Astrocyte (in vitro differentiated cells and primary cell): ENCODE measurements at places on chromosomes 4 and X.

GRCh38 chr4:100246697-100247096 lies 56.4 kb upstream of the DDIT4L start:
- DNase-seq, result no peak

GRCh38 chr4:10157478-10158332 lies 41.1 kb upstream of the WDR1 start:
- DNase-seq, result peak; percentile 52

GRCh38 chrX:11558972-11559371 lies 106.7 kb downstream of the ARHGAP6 start:
- DNase-seq, result no peak

- DNase-seq, result no peak
Observed at GRCh38 chr4:91099666-91100065, 972.5 kb downstream of the CCSER1 start.

- no peak for DNase-seq
Observed at GRCh38 chr4:55947254-55947882, 1.4 kb upstream of the CEP135 start.

- no peak for DNase-seq
Observed at GRCh38 chr4:18297684-18298083, 276.1 kb upstream of the LCORL start.

- DNase-seq, result no peak
Observed at GRCh38 chrX:68915778-68916177, 87.0 kb downstream of the EFNB1 start.

DNA sequence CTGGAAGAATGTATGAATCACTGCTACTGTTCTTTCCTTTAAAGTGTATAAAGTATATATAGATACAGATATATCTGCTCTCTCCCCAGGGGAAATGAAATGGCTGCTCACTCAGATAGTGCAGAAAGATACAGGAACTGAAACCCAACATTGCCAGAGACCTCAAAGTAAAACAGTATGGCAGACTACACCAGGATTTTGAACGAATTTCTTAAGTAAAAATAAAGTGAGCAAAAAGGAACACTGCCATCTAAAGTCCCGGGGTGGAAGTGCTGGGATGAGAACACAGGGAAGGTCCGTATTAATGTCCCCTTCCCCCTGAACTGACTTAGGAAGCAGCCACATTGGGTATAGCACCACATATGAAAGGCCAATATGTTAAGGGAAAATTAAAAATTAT lies 93.4 kb downstream of the TMA16 start:
- DNase-seq, result no peak

DNA sequence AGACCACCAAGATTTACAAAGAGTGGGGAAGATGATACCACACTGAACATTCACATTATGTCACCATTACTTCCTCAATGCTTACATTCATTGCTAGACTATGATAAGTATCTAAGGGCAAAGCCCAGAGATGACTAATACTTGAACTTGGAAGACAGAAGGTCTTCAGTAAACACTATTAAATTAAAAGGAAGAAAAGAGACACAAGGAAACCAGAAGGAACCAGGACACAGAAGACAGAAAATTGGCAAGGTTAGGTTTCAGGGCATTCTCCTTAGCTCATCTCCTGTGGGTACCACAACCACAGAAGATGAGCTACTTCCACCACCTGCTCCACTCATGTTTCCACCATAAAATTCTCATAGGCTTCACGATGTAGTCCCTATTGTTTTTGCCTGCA lies 64.9 kb downstream of the NLGN4X start:
- peak; percentile 35 for DNase-seq

GRCh38 chrX:149961572-149961971 lies 23.3 kb upstream of the EOLA2 start:
- no peak for DNase-seq

GRCh38 chr4:25702848-25703247 lies 47.2 kb downstream of the SLC34A2 start:
- peak; percentile 70 for DNase-seq

DNA sequence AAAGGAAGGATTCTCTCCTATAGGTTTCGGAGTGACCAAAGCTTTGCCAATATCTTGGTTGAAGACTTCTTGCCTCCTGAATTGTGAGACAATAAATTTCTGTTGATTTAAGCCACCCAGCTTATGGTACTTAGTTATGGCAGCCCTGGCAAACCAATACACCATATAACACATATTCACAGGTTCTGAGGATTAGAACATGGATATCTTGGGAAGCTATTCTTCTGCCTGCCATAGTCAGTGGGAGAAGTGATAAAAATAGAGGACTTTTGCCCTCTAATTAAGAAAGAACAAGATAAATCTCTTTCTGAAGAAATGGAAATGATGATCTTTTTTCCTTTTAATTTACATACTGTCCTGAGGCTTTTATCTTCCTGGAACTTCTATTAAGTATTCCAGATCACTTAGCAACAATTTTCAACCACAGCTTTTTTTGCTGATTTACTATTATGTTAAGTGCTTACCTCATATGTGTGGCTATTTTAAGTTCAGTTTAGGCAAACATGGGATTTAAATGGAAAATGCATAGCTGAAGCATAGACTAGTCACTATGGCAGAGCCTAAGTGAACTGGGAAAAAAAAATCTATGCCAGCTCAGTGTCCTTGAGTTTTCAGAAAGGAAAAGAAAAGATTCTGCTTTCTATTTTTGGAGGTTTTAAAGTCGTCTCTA lies 381.7 kb downstream of the STPG2 start:
- no peak for DNase-seq

- DNase-seq, result peak; percentile 10
Observed at GRCh38 chr4:14078326-14078725, 450.8 kb upstream of the BOD1L1 start.

GRCh38 chr4:149211876-149212275 lies 603.8 kb downstream of the IQCM start:
- DNase-seq, result peak; percentile 60

- no peak for DNase-seq
Observed at GRCh38 chrX:68872171-68872570, 43.4 kb downstream of the EFNB1 start.
